ENCODE measurements at places on chromosomes 2 and 18. TPM values are rescaled to one million over a fixed set of nuclear protein-coding genes. Genes with fewer than 3 reads are reported as not detected.

METAP1D gene
- total RNA-seq, result 6.1 TPM

GRCh38 chr2:99085421-99085820 is 56.1 kb upstream of the C2orf15 start:
- DNase-seq, result no peak

DNA sequence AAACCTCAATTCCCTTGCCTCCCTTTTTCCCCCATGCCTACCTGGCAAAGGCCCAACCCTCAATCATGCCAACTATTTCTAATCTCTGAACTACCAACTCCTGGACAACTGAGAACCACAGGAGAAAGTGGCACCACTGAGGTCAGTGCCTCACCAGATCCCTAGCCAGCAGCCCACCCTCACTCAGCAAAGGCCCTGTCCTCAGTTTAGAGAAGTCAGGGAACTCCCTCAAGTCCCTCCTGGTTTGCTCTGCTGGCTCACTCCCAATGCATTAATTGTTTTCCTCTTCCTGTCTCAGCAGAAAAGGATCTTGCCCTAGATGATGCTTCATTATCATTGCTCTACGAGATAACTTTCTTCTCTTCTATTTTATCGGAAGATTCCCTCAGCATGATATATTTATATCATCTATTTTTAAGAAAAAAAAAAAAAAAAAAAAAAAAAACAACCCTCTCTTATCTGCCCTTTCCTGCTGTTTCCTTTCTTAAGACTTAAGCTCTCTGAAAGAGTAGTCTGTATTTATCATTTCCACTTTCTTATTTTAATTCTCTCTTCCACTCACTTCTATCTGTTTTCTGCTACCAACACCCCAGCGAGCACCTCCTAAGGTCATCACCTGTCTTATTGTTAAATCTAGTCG is 22.7 kb upstream of the ZBTB14 start:
- DNase-seq, result no peak

GRCh38 chr2:180359522-180360282 is 352.6 kb upstream of the CWC22 start:
- DNase-seq, result no peak

- no peak for DNase-seq
These were observed 244.5 kb downstream of the TCF4 start for GRCh38 chr18:55343396-55344073.

Data from dorsolateral prefrontal cortex (tissue), 122 donors.